ENCODE measurements at places on chromosomes 13 and 19. TPM values are rescaled to one million over a fixed set of nuclear protein-coding genes. Genes with fewer than 3 reads are reported as not detected.

GRCh38 chr19:33388231-33388724 is 14.8 kb downstream of the CEBPG start:
- no peak for DNase-seq

DNA sequence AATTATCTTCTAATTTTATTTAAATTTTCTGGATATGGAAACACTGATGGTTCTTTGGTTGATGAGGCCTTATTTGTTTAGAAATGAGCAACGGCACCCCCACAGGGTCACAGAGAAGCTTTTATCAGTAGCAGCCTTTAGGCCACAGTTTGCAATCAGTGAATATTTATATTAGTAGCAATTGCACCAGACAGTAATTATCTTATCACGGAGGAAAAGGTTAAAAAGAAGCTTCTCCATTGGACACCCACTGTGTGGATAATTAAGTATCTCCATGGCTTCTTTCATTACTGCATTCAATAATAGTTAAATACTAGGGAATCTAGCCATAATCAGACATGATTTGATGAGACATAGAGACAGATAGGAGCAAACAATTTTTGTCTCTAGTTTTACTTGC is 2099.2 kb upstream of the PCDH20 start:
- DNase-seq = no peak

GRCh38 chr13:20547479-20547908 is 19.5 kb upstream of the IFT88 start:
- DNase-seq = no peak

- no peak for DNase-seq
These were observed 3.2 kb upstream of the NKG7 start for GRCh38 chr19:51375504-51376221.

- DNase-seq = no peak
These were observed 797.7 kb upstream of the ARGLU1 start for GRCh38 chr13:107365466-107366215.

- no peak for DNase-seq
These were observed 1237.8 kb downstream of the SLITRK5 start for GRCh38 chr13:88908961-88909441.

- no peak for DNase-seq
These were observed 431.7 kb downstream of the KLF12 start for GRCh38 chr13:73702419-73703071.

- peak; percentile 24 for DNase-seq
These were observed 566 bp downstream of the HMG20B start for GRCh38 chr19:3573162-3573857.

Gene FFAR2
- total RNA-seq = not detected

Gene TSHZ3
- total RNA-seq = 0.64 TPM

Gene EFNA2
- not detected for total RNA-seq

Gene IGFL4
- total RNA-seq = not detected

Gene CGB2
- total RNA-seq = 4.2 TPM

Gene CEACAM8
- total RNA-seq = not detected

Gene MISP
- 0.37 TPM for total RNA-seq

Gene MBD3L3
- not detected for total RNA-seq

Measured in M059J (cell line).